Stimulated activated CD8-positive, alpha-beta memory T cell treated with anti-CD3 and anti-CD28 coated beads, Interleukin-4, amount 100 ng/mL, for 1 hour (primary cell): ENCODE measurements at places on chromosomes 1 and 21.

DNA sequence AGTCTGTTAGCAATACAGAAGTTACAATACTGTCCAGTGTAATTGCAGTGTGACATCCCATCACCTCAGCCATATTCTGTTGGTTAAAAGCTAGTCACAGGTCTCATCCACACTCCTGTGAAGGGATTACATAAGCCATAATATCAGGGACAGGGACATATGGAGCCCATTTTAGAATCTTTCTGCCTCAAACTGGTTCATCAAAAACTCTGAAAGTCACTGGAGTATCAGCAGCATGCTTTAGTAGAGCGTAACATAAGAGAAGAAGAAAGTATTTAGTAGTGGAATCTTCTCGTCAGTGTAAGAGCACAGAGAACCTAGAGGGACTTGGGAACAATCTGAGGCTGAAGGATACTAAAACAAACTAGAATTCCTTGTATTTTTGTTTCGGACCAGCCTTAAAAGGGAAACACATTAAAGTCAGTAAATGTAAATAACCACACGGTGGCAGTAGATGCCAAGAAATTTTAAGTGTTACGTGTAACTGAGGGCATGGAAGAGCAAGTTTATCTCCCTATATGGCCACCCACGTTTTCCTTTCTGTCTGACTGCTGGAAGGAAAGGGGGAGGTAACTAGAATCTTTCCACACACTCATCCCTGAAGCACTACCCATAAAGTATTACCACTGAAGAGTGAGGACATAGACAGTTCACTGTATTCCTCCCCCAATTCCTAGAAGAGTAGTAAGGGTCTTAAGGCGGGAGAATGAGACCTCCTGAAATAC is 41.6 kb upstream of the AGL start:
- no peak for DNase-seq

GRCh38 chr1:205670150-205670446 is 10.2 kb downstream of the SLC45A3 start:
- DNase-seq: no peak

- DNase-seq: no peak
Observed at GRCh38 chr1:17043676-17044075, 10.2 kb downstream of the SDHB start.

GRCh38 chr1:176193023-176193422 is 14.1 kb downstream of the COP1 start:
- no peak for DNase-seq

DNA sequence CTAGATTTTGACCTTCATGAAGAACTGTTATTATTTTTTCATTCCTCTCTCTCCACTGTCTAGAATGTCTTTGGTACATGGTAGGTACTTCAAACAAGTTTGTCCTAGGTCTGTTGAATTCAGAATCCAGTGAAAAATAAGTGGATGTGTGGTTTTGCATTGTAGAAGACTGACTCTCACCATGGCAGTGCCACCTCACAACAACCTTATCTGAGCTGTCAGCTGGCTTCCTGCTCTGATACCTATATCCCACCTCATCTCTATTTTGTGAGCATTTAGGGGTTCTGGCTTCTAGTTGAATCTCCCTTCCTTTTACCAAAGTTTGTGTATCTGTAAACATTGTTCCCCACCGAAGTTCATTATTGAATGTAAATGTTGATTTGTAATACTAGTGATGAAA is 9.1 kb downstream of the SWT1 start:
- DNase-seq: no peak

- no peak for DNase-seq
Observed at GRCh38 chr1:56934430-56935060, 31.3 kb downstream of the C8B start.

GRCh38 chr1:209672705-209673630 is 2.2 kb upstream of the G0S2 start:
- no peak for DNase-seq

DNA sequence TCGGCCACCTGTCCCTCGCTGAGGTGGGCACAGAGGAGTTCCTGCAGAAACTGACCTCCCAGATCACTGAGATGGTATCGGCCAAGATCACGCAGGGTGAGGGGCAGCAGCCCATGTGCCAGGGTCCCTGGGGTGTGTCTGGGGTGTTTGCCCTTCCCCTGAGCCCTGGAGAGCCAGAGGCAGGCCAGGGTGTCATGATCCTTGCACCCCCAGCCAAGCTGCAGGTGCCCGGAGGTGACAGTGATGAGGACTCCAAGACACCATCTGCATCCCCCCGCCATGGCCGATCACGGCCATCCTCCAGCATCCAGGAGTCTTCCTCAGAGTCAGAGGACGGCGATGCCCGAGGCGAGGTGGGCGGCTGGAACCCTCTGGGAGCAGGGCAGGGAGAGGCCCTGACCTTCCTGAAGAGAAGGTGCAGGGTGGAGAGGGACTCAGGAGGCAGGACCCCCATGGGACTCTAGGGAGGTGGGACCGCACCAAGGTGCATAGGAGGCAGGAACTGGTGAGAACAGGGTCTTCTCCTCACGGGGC is 69.5 kb downstream of the TRIM11 start:
- no peak for DNase-seq

GRCh38 chr1:160127865-160128523 is 12.4 kb downstream of the ATP1A2 start:
- no peak for DNase-seq

- DNase-seq: no peak
Observed at GRCh38 chr1:204398197-204399125, 13.2 kb downstream of the PPP1R15B start.

DNA sequence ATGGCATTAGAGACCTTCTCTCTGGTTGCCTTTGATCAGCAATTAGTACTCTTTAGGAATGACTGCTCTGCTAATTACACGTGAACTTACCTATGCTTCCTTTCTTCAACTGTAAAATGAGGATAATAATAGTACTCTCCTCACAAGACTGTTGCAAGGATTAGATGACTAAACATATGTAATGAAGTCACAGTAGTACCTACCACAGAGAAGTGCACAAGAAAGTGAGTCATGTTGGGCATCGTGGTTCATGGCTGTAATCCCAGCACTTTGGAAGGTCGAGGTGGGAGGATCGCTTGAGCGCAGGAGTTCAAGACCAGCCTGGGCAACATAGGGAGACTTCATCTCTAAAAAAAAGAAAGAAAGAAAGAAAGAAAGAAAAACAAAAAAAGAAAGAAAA is 68.1 kb upstream of the AK4 start:
- no peak for DNase-seq

- no peak for DNase-seq
Observed at GRCh38 chr1:3331564-3331963, 122.9 kb upstream of the ARHGEF16 start.

- no peak for DNase-seq
Observed at GRCh38 chr1:24391882-24392603, 21.5 kb downstream of the STPG1 start.

- DNase-seq: no peak
Observed at GRCh38 chr1:15371610-15372545, 37.8 kb upstream of the EFHD2 start.
